ENCODE measurements at places on chromosomes 2 and 18.

DNA sequence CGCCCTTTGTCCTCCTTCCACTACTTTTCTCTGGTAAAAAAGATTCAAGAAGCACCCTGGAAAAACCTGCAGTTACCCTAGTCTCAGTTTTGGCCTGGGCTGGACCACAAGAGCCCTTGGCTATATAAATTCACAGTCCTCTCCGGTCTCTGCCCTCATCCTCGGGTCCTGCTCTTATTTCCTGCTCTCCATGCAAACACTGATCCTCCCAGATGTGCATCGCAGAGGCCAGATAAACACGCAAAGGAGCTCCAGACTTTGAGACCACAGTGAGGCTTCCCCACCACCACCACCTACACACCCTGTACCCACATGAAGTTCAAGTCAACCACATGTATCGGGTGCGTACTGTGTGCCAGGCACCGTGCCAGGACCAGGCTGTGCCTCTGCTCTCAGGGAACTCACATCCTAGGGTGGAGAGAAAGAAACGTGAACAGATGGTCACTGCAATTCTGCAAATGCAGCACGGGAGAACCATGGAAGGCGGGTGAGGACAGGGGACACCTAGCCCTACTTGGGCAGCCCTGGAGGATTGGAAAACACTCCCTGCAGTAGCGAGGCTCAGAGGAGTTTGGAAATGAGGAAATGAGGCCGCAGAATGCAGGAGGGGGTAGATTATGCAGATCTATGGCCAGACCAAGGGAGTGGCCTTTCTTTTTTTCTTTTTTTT, 7.4 kb downstream of the CTDSP1 start:
- DNase-seq: peak; percentile 52

DNA sequence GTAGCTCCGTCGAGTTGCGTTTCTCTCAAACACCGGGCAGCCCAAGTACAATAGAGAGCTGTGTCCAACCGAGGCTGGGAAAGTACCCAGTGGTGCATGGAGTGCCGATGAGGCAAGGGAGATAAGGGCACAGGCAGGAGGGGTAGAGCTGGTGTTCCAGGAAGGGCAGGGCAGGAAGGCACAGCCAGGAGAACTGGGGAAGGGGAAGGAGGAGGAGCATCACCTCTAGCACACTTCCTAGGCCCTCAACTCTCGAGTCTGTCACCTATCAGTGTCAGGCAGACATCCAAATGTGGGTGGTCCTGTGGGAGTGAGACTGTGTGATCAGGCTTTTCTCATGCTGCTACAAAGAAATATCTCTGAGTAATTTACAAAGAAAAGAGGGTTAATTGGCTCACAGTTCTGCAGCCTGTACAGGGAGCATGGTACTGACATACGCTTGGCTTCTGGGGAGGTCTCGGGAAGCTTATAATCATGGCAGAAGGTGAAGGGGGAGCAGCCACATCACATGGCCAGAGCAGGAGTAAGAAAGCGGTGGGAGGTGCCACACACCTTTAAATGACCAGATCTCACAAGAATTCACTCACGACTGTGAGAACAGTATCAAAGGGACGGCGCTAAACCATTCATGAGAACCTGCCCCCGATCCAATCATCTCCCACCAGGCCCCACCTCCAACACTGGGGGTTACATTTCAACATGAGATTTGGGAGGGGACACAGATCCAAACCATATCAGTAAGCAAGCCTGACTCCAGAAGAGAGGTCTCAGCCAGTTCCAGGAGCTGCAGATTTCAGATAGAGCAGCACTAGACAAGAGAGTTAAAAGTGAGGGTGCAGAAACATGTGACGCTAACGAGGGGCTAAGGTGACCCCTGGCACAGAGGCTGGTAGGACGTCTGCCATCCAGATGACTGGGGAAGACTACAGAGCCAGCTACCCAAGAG, 75.7 kb downstream of the MBOAT2 start:
- no peak for DNase-seq

DNA sequence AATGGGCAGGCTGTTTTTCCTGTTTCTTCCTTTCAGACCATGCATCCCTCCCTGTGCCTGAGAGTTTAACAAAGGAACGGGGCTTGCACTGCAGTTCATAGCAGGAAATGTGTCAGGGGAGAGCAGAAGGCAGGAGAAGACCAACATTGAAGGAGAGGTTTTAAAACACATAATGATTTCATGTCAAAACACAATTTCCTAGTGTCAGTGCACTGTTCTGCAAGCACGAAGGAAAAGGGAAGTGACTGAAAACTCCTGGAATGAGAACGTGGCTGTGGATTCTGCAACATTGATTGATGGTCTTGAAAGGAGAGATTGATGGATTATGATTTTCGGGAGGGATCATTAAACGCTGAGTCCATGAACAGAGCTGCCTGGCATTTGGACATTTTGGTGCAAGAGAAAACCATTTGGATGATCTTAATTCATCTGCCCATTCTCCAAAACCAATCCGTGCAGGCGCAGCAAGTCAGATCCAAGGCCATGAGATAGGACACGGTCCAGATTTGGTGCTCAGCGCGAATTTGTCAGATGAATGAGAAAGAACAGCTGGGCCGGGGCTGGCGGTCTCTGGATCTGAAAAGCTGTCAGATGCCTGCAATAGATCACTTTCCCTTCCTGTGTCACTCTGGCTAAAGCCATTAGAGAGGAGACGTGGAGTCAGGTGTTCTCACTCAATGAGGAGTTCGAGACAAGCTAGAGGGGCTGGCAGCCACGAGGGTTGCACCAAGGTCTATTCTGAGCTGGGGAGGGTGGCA, 38.4 kb downstream of the C1QL2 start:
- no peak for DNase-seq

- no peak for DNase-seq
These were observed 24.9 kb downstream of the MYO5B start for GRCh38 chr18:50170004-50170403.

DNA sequence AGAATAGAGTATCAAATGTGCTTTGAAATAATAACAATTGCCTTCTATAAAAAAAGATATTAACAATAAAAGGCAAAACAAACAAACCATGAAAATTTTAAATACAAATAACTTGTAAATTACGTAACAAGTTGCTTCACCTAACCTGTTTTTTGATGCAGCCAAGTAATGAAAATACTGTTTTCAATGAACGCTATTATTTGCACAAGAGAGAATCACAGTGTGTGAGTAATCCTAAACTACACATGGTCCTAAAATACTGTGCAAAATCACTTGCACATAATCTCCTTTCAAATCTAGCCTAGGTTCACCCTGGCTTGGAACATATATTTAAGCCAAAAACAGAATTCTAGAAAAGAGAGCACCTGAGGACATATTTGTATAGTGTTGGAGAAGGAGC, 98.9 kb downstream of the CCDC148 start:
- DNase-seq: no peak

DNA sequence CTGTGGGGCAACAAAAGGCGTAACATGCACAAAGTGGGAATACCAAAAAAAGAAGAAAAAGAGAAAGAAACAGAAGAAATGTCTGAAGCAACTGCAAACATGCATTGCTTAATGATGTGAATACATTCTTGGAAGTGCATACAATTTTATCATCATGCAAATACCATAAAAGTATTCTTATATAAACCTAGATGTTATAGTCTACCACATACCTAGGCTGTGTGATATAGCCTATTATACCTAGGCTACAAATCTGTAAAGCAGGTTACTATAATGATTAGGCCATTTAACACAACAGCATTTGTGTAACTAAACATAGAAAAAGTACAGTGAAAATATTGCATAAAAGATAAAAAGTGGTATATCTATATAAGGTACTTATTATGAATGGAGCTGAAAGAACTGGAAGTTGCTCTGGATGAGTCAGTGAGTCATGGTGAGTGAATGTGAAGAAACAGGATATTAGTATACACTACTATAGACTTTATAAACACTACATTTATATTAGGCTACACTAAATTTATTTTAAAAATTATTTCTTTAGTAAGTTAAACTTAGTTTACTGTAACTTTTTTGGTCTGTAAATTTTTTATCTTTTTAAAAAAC, 319.4 kb upstream of the KCNH7 start:
- DNase-seq: peak; percentile 55

DNA sequence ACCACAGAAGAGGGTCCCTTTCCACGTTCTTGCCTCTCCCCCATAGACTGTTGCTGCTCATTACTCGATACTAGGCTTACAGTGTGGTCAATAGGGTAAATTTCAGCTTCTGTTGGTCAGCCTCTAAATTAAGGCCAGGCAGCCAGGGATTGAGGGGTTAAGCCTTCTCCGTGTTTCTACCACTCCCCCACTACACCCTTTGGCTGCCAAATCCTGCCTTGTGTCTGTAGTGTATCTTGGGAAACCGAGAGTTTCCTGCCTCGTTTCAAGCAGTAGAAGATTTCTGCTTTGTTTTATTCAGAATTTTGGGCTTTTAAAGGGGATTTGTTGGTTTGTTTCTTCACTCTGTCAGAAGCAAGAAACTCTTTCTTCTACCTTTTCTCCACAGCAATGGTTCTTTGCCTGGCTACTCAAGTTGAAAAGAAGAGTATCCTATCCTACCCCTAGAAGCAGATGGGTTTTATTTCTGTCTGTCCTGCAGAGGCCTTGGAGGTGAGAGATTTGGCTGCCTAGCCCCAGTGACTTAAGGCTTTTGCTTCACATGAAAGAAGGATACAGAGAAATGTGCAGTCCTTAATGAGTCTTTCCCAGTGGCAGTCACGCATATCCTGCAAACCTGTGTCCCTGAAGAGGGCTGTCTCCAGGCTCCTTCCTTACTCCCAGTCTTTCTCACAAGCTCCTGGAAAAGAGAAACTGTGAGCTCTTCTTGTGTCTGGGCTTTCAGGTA, 261.5 kb upstream of the TANK start:
- DNase-seq: no peak

GRCh38 chr2:219906114-219907010, 278.9 kb downstream of the SLC4A3 start:
- DNase-seq: no peak

DNA sequence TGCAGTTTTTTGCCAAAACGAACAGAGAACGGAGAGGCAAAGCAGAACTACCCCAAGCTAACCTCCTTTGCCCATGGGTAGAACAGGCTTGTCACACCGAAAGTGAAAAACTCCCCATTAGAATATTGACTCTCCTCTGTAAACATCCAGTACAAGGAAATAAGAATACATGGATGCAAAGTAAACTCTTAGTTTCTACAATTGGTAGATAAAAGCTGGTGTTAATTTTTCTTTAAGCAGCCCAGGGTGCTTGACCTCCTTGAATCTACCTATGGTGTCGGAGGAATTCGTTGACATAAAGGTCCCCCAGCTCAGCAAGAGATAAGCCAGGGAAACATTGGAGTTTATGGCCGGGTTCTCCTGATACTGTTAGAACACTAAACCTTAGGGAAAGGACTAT, 48.4 kb upstream of the DSG1 start:
- no peak for DNase-seq

GRCh38 chr2:42368817-42369531, 8.0 kb upstream of the COX7A2L start:
- DNase-seq: no peak

- no peak for DNase-seq
These were observed 44.6 kb downstream of the FOSL2 start for GRCh38 chr2:28437149-28437835.

DNA sequence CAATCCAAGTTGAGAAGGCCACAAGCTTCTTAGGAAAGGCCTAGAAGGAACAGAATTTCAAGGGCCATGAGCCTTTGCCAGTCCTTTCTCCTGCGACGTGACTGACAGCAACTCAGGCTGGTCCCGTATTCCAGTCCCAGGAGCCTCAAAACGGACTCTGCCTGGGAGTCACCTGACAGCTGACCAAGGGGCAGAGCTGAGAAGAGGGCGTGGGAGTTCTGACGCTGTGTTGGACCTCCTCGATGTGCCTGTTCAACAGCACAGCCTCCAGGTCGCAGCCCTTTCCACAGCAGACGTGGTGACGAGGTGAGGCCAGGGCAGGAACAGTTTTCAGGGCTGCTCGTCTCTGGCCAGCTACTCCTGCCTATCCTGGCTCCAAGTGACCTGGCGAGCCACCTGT, 37.6 kb downstream of the CENPO start:
- DNase-seq: no peak

- peak; percentile 30 for DNase-seq
These were observed 1.1 kb upstream of the MAT2A start for GRCh38 chr2:85537600-85538506.

DNA sequence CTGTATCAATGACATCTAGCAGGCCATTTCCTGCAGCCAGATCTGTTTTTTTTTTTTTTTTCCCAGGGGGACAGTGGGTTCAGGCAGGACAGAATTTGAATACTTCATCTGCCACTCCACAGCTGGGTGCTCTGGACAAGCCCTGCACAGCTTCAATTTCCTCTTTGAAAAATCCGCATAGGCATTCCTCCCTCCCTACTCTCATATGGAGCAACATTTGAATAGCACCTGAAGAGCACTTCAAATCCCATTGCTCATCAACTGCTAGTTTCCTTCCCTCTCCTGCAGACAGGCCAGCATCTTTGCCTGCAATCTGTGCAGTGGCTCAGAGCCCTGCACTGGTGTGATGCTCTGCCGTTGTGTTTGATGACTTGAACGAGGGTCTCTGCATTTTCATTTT, 326.3 kb downstream of the TSN start:
- DNase-seq: no peak

DNA sequence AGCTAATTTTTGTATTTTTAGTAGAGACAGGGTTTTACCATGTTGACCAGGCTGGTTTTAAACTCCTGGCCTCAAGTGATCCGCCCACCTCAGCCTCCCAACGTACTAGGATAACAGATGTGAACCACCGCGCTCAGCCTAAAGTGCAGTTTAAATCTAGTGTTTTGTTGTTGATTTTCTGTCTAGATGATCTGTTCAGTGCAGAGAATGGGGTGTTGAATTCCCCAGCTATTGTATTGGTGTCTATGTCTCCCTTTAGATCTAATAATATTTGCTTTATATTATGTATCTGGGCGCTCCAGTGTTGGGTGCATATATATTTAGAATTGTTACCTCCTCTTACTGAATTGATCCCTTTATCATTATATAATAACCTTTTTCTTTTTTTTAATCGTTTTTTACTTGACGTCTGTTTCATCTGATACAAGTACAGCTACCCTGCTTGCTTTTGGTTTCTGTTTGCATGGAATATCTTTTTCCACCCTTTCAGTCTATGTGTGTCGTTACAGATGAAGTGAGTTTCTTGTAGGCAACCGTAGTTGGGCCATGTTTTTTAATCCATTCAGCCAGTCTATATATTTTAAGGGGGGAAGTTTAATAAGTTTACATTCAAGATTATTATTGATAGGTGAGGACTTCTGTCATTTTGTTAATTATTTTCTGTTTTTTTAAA, 34.3 kb downstream of the GALM start:
- no peak for DNase-seq

DNA sequence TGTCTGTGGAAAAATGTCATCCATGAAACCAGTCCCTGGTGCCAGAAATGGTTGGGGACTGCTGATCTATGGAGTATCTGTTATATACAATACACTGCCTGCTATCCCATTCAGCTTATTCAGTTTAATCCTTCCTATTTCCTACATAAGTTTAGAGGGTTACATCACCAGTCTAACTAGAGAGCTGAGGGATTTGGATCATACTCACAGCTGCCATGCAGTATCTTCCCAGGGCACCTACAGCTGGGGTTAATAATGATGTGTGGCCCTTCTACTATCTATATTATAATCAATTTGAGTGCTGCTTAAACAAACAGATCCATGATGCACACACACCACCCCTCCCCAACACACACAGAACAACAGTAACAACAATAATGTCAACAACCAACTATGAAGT, 524.0 kb downstream of the LRRTM4 start:
- DNase-seq: no peak
